NCI-H1092 (cell line): ENCODE measurements at places on chromosomes 4 and X.

DNA sequence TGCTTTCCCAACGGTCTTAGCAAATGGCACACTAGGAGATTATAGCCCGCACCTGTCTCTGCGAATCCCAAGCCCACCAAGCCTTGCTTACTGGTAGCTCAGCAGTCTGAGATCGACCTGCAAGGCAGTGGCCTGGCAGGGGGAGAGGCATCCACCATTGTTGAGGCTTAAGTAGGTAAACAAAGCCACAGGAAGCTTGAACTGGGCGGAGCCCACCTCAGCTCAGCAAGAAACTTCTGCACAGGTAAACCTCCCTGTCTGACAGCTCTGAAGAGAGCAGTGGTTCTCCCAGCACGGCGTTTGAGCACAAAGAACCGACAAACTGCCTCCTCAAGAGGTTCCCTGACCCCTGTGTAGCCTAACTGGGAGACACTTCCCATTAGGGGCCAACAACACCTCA, 42.8 kb downstream of the BRWD3 start:
- no peak for DNase-seq

DNA sequence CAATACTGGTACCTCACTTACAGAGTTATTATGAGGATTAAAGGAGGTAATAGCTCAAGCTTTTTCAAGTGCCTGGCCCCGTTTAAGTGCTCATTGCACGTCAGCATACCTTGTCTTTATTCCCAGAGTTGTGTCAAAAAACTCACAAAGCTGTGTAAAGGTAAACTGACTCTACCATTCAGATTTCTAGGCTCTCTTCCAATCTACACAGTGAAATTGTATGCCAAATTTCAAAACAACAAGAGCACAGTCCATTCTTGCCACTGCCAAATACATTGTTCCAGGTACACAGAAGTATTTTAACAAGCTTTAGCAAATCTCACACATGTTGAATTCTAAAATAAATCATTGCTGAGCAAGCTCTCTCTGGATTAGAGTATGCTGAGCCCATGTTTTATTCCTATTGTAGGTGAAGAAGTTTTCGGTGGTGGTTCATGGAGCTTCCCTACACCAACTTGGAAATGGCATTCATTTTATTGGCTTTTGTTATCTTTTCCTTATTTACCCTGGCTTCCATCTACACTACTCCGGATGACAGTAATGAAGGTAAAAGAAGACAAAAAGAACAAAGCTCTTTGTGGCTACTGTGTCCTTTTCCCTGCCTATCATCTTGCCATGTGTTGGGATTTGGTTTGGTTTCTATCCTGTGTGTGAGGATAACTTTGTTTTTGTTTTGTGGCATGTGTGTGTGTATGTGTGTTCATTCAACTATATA, 16.2 kb downstream of the SMIM31 start:
- no peak for DNase-seq

- no peak for DNase-seq
Measured at GRCh38 chrX:26328608-26329319, 112.8 kb downstream of the MAGEB5 start.

DNA sequence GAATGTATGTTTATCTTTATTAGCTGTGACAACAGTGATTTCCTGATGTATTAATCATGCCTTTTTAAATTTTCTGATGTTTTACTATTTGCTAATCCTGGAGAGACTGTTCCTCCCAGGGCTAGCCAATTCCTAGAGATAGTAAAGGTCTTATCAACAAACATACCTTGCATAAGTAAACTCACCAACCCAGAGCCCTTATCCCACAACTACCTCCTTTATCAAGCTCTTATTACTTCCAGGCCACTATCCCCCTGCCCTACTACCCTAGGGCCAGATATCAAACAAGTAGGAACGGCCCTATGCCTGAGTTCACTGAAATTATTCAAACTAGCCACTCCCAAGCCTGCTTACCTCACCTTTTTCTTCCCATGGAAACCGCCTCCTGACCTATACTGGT, 58.2 kb upstream of the NPNT start:
- no peak for DNase-seq

DNA sequence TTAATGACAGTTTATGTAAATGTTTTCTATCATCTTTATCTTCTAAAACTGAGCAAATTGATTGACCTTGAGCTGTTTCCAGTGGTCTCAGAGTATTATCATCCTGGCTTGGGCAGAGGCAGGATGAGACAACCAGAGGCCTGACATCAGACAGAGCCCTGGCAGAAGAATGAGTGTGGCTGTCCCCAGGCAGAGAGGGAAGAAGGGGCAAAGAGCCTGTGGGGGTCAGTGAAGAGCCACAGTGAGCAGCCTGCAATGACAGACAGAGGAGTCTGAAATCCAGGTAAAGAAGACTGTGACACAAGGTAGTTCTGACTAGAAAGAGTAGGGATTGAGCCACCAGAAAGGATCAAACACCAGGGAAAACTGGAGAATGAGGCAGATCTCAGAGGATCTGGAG, 182.4 kb upstream of the ARSJ start:
- DNase-seq = no peak

- no peak for DNase-seq
Measured at GRCh38 chr4:48778431-48779094, 1.5 kb downstream of the FRYL start.

GRCh38 chr4:1380368-1381151, 25.7 kb downstream of the NKX1-1 start:
- no peak for DNase-seq

GRCh38 chr4:130146773-130147172, 1050.8 kb downstream of the C4orf33 start:
- DNase-seq = no peak

DNA sequence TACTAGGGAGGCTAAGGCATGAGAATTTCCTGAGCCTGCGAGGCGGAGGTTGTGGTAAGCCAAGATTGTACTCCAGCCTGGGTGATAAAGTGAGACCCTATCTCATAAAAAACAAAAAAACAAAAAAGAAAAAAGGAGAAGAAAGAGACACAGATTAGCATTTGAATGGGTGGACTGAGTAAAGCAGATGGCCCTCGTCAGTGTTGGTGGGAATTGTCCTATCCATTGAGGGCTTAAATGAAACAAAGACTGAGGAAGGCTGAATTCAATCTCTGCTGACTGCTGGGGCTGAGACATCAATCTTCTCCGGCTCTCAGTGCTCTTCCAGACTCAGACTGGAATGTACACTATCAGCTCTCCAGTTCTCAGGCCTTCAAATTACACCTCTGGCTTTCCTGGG, 136.8 kb downstream of the SLC7A11 start:
- DNase-seq = no peak

DNA sequence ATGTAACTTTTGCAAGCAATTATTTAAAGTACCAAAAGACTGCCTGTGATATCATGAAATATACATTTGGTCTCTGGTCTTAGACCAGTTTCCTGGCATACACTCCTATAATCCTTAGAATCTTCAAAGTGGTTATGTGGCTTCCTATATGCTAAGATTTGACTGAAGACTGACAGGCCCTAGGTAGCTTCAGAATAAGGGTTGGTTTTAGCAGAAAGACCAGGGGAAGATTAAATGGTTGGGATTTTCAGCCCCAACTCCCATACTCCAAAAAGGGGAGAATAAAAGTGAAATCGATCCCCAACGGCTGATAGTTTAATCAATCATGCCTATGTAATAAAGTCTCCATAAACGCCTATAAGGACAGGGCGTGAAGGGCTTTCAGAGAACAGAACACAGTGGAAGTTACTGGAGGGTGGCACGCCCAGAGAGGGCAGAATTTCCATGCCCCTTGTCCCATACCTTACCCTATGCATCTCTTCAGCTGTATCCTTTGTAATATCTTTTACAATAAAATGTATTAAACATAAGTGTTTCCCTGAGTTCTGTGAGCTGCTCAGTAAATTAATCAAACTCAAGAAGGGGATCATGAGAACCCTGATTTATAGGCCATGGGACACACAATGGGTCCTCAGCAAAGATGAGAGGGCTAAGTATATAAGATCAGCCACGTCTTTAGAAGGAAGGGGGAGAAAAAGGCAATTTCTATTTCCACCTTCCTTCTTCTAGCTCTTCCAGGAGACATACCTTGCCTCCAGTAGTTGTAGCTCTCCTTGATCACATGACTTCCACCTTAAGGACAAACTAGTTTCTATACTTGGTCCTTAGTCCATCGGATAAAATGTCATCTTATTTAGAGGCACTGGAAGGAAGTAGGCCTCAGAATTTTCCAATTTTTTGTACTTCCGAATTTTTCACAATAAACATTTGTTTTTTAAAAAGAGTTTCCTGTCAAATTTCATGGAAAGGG, 26.8 kb downstream of the ANKRD17 start:
- no peak for DNase-seq

GRCh38 chr4:81844717-81845116, 373.0 kb upstream of the RASGEF1B start:
- peak; percentile 73 for DNase-seq
